Right ventricle myocardium inferior (tissue), 1 donor: ENCODE measurements at places on chromosomes 13 and 19. TPM values are rescaled to one million over a fixed set of nuclear protein-coding genes. Genes with fewer than 3 reads are reported as not detected.

DNA sequence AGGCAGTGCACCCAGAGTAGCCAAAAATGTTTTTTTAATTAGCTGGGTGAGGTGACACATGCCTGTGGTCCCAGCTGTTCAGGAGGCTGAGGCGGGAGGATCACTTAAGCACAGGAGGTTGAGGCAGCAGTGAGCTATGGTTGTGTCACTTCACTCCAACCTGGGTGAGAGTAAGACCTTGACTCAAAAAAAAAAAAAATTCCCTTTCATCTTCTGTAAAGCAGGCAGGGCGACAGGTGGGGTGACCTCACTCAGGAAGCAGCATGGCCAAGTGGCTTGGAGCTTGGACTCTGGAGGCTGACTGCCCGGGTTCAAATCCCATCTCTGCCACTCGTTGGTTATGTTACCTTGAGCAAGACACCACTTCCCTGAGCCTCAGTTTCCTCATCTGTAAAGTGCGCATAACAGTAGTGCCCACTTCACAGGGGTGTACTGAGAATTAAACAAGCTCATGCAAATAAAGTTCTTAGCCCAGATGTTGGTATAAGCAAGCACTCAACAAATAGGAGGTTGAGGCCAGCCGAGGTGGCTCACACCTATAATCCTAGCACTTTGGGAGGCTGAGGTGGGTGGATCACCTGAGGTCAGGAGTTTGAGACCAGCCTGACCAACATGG lies 48.3 kb downstream of the MAP4K1 start:
- DNase-seq, result no peak

DNA sequence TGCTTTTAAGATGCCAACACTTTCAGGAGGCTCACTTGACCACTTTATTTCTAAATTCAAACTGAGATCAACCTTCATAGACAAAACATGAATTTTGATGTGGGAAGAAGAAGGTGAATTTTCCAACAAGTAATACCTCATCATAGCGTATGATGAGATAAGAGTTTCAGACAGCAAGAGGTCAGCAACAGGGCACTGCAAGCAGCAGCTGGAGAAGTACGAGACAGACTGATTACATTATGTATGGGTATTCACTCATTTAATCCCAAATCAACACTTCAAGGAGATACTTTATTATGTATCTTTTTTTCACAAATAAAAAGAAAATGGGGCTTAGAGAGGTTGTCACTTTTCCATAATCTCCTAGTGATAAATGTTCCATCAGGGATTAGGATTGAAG lies 389.8 kb downstream of the TBC1D4 start:
- no peak for DNase-seq

DNA sequence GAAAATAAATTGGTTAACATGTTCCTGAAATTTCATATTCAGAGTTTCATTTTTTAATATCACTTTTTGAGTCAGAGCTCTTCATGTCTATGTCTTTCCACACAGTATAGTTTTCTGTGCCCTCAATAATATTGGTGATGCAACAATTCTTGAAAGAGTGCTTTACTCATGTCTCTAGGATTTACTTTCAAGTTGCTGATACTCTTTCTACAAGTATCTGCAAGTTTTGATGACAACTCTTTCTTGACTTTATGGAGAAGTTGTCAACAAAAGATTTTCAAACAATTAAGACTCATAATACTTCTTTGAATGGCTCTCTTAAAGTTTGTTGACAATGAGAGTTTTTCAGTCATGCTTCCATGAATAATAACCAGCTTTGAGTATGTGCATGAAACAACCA lies 561.7 kb downstream of the DIAPH3 start:
- no peak for DNase-seq

The GRIN2D gene
- total RNA-seq, result 0.38 TPM

DNA sequence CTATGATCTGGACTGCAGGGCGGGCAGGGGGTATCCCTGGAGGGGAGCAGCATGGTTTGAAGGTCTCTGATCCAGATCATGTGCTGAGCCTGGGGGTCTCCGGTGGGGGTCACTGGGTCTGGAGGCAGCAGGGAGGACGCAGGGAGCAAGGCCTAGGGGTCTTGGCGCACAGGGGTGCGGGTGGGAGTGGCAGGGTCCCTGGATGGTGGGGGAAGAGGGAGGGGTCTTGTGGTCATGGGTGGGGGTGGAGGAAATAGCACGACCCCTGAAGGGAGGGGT lies 1.9 kb downstream of the BTBD2 start:
- no peak for DNase-seq
